ENCODE measurements at places on chromosomes 16 and 17.

DNA sequence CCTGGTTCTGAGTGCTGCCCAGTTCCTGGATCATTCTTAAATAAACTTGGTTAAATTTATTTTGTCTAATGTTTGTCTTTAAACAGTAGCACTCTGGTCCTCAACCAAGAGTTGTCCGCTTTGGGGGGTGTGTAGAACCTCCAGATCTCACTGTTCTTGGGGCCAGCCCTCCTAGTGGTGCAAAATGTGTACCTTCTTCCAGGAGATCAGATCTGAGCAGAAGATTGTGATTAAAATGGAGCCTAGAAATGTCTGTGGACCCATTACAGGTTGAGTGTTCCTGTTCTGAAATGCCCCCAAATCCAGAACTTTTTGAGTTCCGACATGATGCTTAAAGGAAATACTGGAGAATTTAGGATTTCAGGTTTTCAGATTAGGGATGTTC, 46.0 kb upstream of the CLEC18A start:
- no peak for DNase-seq

- no peak for DNase-seq
These were observed 3.8 kb upstream of the TBKBP1 start for GRCh38 chr17:47690121-47690520.

DNA sequence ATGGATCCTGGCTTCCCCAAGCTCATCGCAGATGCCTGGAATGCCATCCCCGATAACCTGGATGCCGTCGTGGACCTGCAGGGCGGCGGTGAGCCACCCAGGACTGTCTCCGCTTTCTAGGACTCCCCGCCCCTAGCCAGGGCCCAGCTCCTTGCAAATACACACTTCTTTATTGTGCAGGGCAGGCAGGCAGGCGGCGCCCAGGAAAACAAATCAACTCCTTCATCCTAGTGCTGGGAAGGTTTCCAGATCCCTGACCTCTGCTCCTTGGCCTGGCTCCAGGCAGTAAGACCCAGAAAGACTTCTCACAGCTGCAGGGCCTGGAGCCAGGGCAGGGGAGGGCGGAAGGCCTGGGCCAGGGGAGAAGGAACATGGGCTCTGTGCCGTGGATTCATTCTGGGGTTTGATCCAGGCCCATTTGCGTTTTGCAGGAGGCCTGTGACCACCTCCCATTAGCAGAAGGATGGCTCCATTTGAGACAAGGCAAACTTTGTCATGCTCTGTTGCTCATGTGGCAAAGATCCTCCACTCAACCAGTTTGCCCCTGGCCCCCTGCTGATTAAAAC, 6.0 kb upstream of the LPCAT2 start:
- DNase-seq, result no peak

DNA sequence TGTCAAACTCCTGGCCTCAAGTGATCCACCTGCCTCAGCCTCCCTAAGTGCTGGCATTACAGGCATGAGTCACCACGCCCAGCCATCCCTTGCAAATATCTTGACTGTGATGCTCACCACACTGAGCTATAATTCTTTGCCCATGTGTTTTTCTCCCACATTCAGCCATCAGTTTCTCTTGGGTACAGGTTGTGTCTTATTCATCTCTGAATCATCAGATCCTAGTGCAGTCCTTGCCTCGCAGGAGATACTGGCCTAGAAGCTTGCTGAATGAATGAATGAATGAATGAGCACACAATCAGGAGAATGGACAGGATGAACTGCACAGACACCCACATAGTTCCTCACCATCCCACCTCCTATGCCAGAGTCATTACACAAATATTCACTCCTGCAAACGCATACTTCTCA, 24.4 kb upstream of the ETV4 start:
- DNase-seq, result no peak
